ENCODE measurements at places on chromosomes 16 and 17.

DNA sequence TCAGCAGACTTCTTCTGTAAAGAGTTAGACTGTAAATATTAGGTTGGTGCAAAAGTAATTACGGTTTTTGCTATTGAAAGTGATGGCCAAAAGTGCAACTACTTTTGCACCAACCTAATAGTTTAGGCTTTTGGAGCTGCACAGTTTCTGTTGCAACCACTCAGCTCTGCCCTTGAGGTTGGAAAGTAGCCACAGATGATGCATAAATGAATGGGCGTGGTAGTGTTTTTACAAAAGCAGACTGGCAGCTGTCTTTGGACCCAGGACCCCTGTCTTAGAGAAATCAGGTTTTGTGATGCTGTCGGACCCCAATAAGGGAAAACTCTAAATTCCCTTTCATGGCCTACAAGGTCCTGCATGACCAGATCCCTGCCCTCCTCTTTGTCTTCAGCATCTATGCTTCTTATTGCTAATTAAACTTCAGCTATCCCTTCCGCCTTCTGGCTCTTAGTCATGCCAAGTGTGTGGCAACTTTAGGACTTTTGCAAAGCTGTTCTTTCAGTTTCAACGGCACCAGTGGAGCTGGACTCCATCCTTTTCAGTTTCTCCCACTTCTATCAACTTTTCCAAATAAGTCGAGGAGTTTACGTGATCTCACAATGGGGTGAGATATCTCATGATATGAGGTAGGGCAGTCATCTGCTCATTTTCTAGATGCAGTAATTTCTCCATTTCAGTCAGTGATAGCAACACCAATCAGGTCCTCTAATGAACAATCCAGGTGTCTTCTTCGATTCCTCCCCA is 232.3 kb downstream of the XYLT1 start:
- DNase-seq: peak; percentile 38

DNA sequence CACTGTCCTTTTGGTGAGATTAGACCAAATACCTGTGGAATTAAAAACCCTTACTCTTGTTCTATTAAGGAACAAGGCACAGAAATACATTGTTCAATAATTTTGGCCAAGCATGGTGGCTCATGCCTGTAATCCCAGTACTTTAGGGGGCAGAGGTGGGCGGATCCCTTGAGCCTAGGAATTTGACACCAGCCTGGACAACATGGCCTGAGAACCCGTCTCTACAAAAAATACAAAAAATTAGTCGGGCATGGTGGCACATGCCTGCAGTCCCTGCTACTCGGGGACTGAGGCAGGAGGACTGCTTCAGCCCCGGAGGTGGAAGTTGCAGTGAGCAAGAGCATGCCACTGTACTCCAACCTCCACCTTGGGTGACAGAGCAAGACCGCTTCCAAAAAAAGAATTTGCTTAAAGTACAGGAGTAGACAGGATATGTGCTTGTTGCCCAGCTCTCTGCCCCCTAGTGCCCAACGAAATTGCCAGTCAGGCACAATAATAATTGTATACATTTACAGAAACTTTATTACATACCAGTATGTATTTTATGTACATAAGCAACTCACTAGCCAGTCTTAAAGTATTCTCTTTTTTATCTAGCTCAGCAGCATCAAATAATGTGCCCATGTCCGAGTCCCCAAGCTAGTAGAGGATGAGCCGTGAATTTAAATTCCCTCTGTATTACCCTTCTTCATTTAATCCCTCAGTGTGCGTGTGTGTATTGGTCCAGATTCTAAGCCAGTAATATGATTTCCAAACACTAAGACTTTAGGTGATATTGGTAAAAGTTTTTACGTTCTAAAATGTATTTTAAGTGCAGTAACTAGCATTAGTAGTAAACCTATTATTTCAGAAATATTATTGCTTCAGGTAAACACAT is 1.4 kb downstream of the THUMPD1 start:
- DNase-seq: no peak

DNA sequence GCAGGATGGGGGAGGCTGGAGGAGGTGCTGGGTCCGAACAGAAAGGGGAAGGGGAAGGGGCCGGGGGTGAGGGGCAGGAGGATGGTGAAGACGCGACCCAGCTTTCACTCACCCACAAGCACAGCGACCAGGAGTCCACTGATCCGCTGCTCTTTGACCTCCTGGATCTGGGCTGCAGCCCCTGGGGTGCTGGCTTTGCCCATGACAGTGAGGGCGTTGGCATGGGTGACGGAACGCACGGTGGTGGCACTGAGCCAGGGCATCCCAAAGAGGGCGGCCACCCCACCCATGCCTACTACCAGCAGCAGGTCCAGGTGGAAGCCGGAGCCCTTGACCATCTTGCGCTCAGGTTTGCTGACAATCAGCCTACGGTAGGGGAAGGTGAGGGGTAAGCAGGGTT is 14.9 kb downstream of the SLC4A1 start:
- DNase-seq: no peak

- DNase-seq: no peak
Observed at GRCh38 chr16:79805621-79806020, 205.1 kb upstream of the MAF start.

DNA sequence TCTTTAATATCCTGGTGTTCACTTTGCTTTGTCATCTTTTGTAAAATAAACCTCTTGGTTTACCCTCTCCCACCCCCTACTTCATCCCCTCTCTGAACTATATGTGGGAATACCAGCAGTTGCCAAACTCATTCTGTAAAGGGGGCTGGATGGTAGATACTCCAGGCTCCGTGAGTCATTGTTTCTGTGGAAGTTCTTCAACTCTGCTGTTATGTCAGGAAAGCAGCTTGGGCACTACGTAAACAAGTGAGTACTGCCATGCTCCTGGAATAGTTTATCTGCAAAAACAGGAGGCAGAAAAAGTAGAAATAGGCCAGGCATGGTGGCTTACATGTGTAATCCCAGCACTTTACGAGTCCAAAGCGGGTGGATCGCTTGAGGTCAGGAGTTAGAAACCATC is 17.6 kb downstream of the MVP start:
- no peak for DNase-seq

- DNase-seq: no peak
Observed at GRCh38 chr17:16106161-16106891, 106.7 kb downstream of the TTC19 start.

DNA sequence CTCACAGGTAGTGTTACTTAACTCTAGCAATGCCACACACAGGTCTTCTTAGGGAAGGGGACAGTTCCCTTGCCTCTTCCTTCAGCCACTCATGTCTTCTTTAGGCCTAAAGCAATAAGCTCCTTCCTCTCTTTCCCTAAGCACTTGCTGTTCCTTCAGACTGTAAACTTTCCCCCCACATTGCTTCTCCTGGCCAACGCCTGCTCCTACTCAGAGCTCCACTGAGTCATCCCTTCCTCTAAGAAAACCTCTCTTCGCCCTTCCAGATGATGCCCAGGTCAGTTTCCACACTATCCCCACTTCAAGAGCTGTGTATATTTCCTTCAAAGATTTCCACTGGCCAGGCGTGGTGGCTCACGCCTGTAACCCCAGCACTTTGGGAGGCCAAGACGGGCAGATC is 12.5 kb upstream of the EPOP start:
- no peak for DNase-seq

- DNase-seq: no peak
Observed at GRCh38 chr16:50667497-50668367, 13.4 kb downstream of the SNX20 start.

DNA sequence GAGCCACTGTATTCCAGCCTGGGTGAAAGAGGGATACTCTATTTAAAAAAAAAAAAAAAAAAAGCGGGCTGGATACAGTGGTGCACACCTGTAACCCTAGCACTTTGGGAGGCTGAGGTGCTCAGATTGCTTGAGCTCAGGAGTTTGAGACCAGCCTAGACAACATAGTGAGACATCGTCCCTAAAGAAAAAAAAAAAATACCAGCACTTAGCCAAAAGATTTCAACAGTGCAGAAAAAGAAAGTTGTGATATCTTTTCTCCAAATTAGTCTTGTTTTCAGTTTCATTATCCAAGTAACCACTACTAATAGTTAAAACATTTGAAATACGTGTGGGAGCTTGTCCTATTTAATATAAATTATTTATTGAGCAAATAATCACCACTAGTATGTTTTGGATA is 48.7 kb downstream of the TENT4B start:
- DNase-seq: no peak

GRCh38 chr16:87003414-87003755 is 313.8 kb downstream of the C16orf95 start:
- no peak for DNase-seq

GRCh38 chr17:78001182-78001581 is 42.7 kb downstream of the TNRC6C start:
- no peak for DNase-seq

DNA sequence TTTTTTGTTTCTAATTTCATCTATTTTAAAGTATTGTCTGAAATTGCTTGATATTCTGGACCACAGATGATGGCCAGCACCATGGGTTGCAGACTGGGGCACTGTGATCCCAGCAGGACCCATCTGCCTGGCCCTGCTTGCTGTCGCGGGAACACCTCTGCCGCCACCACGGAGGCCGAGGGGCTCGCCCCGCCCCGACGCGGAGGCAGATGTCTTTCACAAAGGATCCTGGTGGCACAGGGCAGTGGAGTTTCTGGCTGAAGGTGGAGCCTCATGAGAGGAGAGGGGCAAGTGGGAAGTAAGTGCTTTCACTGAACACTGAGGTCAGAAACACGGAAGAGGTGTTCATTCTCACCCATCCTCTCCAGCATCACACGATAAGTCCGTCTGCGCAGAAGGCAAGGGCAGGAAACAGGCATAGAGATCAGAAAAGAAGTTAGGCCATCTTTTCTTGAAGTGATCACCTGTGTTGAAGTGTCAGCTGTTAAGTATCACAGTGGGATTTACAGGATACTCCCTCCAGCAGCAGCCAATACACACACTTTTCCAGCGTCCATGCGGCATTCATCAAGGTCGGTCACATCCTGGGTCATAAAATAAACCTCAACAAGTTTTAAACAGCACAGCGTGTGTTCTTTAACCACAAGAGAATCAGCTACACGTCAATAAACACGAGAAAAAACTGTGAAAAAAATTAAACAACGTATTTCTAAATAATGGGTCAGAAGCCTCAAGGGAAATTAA is 194.5 kb downstream of the RPTOR start:
- no peak for DNase-seq

All from stimulated activated naive B cell treated with anti-CD40 and anti-IgM and Interleukin-4, amounts not matched to agents 10 μg/mL and 1 μg/mL and 100 μg/mL, for 72 hours (primary cell).